ENCODE measurements at places on chromosomes 7 and 10.

- no peak for DNase-seq
These were observed 264.5 kb downstream of the HDAC9 start for GRCh38 chr7:18760046-18760445.

GRCh38 chr7:26403640-26404039 lies 112.0 kb downstream of the SNX10 start:
- DNase-seq, result no peak

DNA sequence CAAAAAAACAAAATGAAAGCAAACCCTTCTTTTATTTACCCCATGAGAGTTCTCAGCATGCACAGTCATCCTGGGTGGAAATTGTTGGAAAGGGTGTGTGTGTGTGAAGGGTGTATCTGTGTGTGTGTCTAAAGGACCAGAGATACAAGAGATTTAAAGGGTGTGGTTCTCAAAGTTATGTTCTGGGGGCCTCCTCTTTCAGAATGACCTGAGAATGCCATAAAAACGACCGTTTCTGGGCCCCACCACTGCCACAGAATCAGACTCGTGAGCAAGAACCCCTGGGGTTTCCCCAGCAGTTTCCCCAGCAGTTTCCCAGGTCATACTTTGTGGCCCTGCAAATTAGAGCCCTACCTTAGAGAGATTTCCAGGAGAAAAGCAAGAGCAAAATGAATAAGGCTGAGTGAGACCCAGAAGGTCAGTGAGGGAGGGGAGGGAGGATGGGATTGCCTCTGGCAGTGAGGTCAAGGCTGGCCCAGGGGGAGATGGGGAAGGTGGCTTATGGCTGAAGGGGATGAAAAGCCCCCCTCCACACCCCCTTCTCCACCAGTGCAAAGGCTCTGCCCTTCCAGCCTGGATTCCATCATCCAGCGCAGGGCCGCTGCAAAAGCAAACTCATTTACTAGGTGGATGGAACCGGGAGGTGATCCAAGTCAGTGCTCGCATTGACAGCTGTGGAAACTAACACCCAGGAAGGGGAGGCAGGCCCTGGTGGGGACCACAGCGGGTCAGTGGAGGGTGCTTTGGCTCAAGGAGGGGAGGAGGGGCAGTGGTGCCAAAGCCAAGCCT lies 10.2 kb downstream of the PYROXD2 start:
- DNase-seq, result no peak

GRCh38 chr7:147096629-147097028 lies 980.0 kb downstream of the CNTNAP2 start:
- DNase-seq, result no peak

DNA sequence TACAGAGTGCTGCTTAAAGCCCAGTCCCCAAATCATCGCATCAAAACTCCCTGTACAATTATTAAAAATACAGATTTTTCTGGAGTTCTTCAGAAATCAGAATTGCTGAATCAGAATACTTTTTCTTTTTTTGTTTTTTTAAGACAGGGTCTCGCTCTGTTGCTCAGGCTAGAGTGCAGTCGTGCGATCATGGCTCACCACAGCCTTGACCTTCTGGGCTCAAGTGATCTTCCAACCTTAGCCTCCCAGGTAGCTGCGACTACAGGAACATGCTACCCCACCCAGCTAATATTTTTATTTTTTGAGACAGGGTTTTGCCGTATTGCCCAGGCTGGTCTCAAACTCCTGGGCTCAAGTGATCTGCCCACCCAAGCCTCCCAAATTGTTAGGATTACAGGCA lies 3.9 kb downstream of the BBIP1 start:
- no peak for DNase-seq

- DNase-seq, result no peak
These were observed 68.9 kb upstream of the ANTXRL start for GRCh38 chr10:46217752-46218453.

DNA sequence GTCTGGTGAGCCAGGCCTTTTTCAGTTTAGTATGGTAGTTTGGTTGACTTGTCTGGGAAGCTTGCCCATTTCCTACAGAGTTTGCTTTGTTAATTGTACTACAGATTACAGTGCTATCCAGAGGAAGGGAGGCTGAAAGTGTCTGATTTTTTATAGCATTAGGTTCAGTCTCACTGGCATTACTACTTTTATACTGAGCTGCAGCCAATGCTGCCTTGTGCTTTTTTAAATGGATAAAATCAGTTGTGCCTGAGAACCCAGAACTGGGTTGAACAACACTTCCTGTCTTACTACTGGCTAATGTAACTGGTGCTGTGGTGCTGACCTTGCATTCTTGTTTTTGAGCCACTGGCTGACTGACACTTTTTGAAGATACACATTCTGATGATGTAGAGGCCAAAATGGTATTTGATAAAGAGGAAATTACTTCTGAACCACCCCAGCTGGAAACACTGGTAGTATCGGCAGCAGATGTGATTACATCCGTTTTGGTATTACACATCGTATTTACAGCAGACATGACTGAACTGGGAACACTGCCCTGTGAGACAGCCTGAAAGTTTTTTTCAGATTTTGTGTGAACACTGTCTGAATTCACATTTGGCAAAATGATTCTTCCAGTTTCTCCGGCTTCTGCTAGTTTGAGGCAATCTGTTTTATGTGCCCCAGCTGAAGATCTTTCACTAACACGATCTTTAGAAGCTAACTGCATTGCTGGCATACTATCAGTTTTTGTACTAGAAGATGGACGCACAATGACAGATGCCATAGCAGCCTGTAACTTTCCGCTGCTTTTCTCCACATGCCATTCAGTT lies 74.1 kb downstream of the NRBF2 start:
- DNase-seq, result no peak

DNA sequence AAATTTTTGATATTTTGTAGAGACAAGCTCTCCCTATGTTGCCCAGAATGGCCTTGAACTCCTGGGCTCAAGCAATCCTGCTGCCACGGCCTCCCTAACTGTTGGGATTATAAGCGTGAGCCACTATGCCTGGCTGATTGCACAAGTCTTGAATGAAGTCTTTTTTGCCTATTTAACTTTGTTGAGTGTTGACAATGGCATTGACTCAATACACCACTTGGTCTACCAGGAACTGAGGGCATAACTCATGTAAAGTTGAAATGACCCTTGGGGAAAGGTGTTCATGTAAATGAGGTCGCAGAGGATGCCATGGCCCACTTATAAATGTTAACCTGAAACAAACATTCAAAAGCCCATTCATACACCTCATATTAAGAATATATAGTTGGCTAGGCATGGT lies 7.4 kb upstream of the UCMA start:
- DNase-seq, result no peak

DNA sequence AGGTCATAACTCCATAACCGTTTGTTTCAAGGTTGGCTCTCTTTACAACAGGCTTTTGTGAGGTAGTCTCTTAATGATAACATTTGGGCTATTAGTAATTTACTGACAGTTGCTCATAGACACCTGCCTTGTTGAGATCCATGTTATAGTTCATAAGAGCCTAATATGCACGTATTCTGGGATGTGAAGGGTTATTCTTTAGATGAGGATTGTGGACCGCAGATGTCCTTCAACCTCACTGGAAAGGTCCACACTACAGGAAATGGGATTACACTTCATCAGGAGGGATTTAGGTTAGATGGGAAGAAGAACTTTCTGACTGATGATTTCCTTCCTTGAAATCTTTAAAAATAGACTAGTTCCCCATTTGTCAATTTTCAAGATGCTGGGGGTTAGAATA lies 62.8 kb downstream of the SAMD9 start:
- no peak for DNase-seq

GRCh38 chr7:20158684-20159083 lies 58.5 kb downstream of the MACC1 start:
- DNase-seq, result no peak

- DNase-seq, result no peak
These were observed 171.0 kb downstream of the PTPN20 start for GRCh38 chr10:47082055-47082784.

DNA sequence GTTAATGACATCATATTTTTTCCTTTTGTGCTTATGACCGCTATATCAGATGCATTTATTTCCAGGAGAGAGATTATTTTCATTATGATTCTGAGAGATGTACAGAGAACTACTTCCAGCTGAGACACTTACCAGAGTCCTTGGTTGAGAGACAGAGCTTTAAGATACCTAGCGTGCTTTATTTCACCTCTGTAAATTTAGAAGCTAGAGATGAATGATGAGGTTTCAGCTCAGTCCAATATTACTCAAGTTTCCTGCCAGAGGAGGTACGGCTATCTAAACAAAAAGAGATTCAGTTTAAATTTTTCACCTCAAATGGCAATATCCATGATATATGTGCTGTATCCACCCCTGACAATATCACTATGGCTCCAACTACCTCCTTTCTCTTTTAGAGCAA lies 182.6 kb upstream of the FAM3C start:
- DNase-seq, result no peak

- no peak for DNase-seq
These were observed 86.2 kb downstream of the GPR85 start for GRCh38 chr7:113000316-113001020.

- DNase-seq, result no peak
These were observed 75.4 kb downstream of the OTUD1 start for GRCh38 chr10:23514321-23514720.

DNA sequence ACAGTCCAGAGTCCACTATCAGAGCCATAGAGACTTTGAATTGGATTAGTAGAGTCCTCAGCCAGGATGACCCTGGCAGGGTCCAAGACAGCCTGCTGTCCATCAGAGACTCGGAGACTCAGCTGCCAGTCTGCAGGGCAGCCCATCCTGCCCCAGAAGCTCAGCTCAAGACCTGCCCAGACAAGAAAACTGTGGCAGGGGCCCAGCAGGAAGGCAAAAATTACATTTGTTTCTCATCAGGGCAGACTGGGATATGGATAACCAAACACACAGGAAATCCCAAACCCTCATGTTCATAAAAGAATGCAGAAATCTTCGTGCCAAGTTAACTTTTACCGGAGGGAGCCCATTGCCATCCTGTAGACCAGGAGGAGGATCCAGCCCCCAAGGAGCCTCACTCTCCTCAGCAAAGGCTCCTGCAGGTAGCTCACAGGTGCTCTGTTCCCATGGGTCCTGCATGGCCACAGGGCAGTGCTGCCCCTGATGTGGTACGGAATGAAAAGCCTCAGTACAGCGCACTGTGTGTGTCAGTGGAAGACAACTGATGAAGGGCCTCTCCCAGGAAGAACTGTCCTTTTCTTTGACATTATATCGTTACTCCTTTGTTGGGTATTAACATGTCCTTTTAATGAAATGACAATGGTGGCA lies 222.2 kb downstream of the KCNMA1 start:
- DNase-seq, result no peak

DNA sequence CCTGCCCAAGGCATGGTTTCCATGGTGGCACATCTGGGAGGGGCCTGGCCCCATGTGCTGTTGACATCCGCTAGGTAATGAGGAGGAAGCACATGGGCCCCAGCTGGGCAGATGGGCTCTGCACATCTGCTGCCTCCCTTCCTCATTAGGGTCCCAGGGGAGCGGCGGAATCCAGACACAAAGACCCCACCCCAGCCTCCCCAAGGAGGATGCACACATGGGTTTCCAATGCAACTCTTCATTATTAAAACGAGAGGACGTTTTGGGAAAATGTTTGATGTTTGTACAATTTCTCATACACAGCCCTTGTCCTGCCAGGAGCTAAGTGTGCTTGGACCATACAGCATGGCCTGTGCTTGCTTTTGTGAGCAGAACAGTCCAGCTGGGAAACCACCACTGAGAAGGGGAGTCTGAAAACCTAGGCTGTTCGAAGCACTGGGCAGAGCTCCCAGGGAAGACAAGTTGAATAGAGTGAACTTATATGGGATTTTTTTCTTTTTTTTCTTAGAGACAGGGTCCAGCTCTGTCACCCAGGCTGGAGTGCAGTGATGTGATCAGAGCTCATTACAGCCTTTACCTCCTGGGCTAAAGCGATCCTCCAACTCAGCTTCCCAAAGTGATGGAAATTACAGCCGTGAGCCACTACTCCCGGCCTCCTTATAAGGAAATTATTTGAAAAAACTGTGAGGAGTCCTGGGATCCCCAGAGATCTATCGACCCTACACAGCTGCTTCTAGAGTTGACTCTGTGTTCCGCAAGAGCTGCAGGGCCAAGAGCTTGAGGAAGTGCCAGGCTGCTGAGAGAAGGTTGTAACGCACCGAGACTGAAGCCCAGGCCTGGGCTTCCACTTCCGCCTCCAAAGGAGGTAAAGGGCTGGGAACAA lies 23.4 kb downstream of the FAM107B start:
- DNase-seq, result peak; percentile 19
